Natural killer cell treated with Interleukin-12 subunit alpha and Interleukin-12 subunit beta and Interleukin-15 and Interleukin-18, amount 100 ng/mL, for 72 hours (primary cell): ENCODE measurements at places on chromosomes 7 and 10.

GRCh38 chr10:19876570-19876969 lies 60.3 kb downstream of the PLXDC2 start:
- no peak for DNase-seq

GRCh38 chr10:5441106-5441505 lies 28.7 kb downstream of the NET1 start:
- no peak for DNase-seq

DNA sequence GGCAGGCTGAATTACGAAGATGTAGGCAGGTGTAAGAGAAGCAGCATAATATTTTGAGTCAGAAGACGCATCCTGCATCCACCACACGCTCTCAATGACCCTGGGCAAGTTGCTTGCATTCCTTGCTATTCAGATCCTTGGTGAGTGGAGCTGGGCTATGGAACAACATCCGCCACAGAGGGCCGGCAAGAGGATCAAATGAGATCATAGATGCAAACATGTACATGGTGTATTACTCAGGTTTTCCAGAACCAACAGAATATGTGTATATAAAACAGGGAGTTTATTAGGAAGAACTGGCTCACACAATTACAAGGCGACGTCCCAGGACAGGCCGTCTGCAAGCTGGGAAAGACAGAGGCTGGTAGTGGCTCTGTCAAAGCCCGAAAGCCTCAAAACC lies 51.5 kb downstream of the ADAM12 start:
- no peak for DNase-seq

DNA sequence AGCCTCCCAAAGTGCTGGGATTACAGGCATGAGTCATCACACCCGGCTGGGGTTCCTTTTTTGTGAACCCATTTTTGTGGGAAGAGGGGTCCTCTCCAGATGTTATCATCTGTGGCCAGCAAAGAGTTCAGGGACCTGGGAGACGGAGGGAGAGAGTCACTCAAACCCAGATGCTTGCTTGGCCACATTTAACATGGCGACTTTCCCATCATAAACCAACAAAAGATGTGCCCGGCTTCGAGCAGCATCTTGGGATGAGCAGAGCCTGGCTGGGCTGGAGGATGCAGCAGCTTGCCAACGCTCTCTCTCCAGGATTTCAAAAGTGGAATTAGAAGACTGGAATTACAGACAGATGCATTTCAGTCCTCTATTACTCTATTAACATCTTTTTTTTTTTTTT lies 19.1 kb upstream of the HABP2 start:
- DNase-seq, result no peak

GRCh38 chr7:76091506-76091905 lies 43.6 kb downstream of the MDH2 start:
- DNase-seq, result no peak

DNA sequence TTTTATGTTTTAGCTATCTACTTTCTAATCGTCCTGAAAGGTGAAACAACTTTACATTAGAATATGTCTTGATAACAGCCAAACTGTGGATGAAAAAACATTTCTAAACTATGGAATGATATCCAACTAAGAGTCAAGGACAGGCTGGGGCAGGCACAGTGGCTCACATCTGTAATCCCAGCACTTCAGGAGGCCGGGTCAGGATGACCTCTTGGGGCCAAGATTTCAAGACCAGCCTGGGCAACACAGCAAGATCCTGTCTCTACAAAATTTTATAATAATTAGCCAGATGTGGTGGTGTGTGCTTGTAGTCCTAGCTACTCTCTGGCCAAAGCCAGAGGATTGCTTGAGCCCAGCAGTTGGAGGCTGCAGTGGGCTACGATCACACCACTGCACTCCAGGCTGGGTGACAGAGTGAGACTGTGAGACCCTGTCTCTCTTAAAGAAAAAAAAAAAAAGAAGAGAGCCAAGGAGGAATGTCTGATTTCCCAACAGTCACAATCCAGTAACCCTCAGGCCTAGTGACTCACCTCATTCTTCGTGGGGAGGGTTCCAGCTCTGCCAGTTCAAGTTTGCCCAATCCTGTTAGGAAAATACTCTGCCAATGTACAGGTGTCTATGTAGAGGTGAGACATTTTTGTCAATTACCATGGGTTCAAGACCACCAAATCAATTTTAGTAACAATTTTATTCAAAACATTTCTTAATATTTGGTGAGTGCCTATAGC lies 14.6 kb upstream of the FZD1 start:
- no peak for DNase-seq

GRCh38 chr7:48299580-48300169 lies 128.4 kb downstream of the ABCA13 start:
- no peak for DNase-seq

DNA sequence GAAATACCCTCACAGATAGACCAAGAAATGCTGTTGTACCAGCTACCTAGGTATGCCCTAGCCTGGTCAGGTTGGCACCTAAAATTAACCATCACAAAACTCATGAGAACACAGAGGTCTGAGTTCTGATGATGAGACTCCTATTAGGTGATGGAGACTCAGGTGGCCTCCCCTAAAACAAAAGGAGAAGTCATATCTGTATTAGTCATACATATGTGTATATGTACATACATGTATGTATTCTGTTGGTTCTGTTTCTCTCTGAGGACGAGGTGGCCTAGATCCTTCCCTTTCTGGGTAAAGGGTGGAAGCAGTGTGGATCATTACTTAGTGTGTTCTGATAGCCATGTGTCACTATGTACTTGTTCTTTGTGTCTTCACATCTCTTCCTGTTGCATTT lies 207.2 kb upstream of the PRSS1 start:
- no peak for DNase-seq
